Fibroblast of the aortic adventitia (primary cell): ENCODE measurements at places on chromosomes 6 and 20. TPM values are rescaled to one million over a fixed set of nuclear protein-coding genes. Genes with fewer than 3 reads are reported as not detected.

- no peak for DNase-seq
Observed at GRCh38 chr6:37936906-37937305, 117.4 kb downstream of the ZFAND3 start.

DNA sequence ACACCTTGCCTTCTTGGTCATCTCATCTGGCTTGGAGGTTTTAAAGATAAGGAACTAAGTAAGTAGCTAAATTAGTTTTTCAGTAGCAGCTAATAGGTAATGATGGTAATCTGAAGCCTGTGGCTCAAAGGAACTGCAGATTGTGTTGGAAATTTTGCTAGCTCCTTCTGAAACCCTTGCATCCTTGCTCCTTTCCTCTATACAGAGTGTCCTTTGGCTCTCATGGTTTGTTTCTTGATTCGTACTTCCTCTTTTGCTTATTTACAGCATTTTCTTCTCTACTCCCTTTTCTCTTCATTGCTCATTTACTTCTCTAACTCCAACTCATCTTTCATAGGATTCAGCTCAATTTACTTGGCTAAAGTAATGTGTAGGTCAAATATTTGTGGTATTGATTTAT lies 19.0 kb downstream of the LRRC1 start:
- DNase-seq = no peak

- DNase-seq = no peak
Observed at GRCh38 chr6:6826095-6826901, 237.8 kb downstream of the LY86 start.

GRCh38 chr20:35007891-35008290 lies 52.2 kb downstream of the MYH7B start:
- DNase-seq = no peak

DNA sequence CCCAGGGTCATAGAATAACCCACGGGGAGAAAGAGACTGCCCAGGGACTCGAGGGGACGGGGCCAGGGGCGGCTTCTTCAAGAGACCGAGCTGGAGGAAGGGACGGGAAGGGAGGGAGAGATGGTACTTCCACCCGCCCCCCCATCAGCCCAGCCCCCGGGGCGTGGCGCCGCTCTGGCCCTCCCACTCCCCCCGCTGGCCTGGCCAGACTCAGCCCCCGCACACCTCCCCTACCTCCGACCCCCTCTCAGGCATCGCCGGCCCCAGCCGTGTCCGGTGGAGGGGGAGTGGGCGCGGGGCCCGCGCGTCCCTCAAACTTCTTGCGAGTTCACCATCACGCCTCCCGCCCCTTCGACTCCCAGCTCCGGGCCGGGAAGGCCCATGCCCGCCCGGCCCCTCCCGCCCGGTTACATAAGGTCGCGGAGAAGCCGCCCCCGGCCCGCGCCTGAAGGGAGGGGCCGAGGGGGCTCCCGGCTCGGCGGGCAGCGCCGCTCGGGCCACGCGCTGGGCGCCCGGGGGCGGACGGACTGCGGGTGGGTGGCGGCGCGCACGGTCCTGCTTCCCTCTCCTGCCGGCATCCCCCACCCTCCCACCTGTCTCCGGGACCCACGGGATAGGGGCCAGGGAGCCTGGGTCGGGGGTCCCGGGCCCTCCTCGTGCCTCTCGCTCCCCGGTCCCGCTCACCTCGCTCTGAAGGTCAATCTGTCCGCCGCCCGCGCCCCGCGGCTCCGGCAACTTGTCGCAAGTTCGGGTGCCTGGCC lies 562 bp downstream of the TFEB start:
- peak; percentile 65 for DNase-seq

DNA sequence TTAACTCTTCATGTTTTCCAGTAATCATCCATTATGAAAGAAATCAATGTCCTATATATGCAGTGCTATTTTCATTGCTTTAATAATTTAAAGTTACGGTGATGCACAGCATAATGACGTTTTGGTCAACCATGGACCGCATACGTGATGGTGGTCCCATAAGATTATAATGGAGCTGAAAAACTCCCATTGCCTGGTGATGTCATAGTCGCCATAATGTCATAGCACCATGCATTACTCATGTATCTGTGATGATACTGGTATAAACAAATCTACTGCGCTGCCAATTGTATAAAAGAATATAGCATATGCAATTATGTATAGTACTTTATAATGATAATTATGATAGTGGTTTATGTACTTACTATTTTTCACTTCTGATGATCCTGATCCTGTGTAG lies 42.3 kb upstream of the ALDH8A1 start:
- no peak for DNase-seq

DNA sequence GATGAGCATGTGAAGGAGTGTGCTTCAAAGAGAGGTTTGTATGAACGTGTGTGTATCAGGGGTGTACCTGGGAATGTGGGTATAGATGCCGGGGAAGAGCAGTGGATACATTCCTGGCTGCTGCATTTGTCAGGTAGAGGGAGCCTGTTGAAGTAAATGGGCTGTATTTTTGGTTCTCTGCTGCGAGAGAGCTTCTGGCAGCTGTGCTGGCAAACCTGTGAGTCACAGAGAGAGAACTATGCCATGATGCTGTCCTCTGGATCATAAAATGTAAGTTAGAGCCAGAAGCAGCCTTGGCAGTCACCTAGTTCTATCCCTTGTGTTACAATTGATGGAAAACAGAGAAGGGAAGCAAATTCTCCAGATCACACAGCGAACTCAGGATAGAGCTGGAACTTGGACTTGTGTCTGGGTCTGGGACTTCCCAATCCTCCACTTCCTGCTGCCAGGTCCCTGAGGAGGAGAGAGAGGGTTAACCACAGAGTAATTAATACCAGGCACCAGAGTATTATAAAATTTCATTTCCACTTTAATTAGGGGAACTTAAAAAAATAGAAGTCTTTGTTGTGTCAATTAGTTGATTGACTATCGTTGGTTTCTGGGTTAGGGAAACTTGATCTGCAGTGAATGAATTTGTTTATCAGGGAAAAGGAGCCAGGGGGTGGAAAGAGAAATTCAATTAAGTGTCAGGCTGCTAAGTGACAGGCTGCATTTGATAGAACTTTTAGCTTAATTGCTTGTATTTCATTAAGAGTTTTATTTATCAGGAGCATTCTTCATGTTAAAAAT lies 41.1 kb upstream of the GTSF1L start:
- peak; percentile 76 for DNase-seq

DNA sequence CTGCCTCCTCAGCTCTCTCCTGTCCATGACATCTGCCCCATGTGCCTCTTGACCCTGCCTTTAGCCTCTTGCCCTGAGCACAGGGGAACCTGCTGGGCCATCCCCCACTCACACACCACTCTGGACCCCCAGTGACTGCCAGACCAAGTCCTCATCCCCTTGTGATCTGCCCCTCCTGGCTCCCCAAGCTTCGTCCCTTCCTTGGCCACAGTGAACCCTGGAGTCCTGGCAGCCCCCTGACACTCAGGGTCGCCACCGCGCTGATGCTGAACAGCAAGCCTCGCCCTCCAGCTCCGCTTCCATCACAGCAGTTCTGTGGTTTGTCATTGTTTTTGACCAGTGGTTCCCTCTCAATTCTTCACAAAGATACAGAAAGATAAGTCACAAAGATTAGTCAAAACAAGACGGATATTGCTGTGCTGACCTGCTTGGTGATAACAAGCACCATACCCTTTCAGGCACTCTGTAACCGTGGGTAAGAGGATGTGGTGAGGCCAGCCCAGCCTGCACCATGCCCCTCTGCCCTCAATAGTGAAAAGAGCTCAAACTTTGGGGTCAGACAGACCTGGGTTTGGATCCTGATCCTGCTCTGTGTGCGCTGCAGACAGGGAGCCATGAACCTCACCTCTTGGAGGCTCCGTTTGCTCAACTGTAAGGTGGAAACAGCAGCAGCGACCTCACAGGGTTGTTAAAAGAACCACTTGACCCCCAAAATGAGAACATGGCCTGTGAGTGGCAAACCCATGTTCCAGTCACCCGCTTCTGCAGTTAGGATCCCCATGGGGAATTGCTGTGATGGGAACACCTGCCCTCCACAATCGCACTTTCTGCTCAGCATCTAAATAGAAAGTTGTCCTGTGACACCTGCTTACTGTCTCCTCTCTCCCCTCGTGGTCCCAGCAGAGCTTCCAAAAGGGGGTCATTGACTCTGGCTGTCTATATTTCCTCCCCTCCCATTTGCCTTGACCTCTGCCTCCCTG lies 114.5 kb downstream of the TOX2 start:
- no peak for DNase-seq

DNA sequence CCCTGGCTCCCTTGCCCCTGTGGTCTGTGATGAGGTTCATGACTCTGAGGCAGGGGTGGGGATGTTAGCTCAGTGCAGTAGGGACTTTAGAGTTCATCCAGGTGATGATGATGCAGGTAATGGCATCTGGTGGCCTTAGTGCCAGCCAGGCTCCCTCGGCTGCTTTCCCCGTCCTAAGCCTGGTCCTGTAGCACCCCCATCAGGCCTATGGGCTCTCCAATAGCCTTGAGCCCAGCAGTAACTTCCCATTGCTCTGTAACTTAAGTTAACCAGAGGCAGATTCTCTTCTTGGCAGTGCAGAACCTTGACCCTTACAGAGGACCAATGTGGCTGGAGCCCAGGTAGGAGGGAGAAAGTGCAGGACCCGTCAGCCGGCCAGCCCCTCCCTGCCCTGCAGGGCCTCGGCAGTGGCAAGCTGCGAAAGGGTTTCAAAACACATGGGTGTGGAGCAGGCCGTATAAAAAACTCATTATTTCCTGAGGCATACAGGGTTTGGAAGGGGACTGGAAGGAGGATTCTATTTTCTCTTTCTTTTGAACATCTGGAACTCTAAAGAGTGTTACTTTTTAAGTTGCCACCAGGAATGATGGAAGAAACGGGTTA lies 406.9 kb downstream of the CDH26 start:
- no peak for DNase-seq

DNA sequence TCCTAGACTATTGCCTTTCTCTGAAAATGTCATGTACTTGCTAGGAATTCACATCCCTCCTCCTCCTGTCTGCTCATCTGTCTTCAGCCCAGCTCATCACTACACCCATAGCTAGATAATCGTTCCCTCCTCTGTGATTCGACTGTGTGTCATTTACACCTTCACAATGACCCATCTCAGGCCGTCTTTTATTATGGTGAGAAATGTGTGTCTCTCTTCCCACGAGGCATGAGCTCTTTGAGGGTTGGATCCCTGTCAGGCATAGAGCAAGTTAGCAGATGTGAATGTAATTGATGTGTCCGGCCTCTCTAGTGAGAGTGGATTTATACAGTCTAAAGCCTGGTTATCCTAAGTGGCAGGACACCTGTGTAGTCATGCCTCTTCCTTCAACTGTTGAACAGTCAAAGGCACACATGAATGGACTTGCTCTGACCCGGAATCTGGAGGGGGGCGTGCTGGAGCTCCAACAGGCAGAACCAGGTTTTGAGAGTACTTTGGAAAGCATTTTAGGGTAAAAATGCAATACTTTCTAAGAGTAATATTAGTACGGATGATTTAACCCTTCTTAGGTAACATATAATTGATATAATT lies 182.1 kb downstream of the UTRN start:
- no peak for DNase-seq

DNA sequence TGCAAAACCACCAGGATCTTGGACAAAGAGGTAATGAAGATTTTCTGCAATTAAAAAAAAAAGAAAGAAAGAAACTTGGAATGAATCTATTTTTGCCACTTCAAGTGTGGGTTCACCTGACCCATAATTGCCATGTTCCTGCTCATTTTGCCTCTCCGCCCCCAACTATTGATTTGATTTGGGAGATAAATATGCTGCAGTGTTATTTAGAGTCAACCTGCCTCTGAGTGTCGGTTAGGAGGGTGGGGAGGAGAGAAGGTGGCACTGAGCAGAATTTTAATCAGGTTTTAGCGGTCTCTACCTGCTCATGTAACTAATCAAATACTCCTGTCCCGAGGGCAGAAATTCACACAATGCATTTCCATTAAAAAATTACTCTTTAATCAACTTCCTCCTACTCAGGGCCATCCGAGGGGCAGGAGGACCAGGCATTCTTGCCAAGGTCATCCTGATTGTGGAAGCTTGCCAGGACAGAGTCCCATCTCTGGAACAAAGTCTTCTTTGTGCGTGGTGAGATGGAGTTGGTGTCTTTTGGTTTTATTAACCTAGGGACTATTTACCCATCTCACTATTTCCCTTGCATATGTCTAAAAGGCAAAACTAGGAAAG lies 300.1 kb downstream of the CDH26 start:
- DNase-seq = no peak

- no peak for DNase-seq
Observed at GRCh38 chr20:51725584-51726176, 42.5 kb downstream of the ATP9A start.

DNA sequence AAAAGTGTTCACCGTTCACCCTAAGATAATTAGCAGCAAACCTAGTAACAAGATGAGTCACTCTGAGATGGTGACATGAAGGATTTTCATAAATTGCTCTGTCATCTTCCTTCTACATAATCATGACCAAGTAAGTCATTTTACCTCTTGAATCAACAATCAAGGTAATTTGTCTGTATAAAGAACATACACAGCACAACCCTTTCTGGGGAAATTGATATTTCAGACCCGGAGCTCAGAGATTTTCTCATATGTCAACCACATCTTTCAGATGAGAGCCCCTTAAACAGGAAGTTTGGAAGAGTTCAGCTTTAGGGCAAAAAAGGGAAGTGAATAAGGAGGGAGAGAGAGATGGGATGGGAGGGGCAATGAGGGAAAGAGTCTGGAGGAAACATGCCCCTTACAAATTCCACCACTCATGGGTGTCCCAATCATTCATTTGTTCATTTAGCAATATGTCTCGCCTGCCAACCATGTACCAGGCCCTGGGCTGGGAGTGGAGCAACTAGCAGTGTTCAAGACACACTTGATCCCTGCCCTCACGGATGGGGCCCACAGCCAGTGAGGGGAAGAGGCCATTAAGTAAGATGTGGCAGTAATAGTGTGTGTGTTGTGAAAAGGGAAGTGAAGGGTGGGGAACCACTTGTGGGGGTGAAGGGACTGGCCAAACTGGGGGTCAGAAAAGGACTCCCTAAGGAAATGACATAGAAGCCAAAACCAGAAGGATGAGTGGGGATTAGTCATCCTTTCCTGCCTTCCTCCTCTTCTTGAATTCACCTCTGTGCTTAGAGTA lies 190.9 kb downstream of the MAFB start:
- DNase-seq = no peak

DNA sequence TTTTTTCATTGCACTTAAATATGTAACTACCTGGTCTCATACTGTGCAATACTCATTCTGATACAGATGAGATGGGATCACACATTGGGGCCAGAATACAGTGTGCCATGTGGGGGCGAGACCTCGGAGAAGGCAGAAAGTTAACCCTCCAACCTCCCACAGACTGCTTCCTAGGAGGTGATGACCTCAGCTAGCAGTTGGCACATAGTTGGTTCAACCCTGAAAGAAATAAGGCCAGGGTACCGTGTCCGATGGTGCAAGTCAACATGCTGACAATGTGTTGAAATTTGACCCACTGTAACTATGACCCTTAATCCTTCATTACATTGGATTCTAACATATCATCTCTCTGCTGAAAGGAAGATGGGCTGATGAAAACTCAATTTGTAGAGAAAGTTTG lies 61.9 kb downstream of the GJA10 start:
- DNase-seq = no peak

GRCh38 chr6:51926125-51926524 lies 161.3 kb downstream of the PKHD1 start:
- no peak for DNase-seq

TFAP2A gene
- total RNA-seq = 1.4 TPM in 1 of 2 replicates, not detected in the other

BMP2 gene
- total RNA-seq = 10.6 and 12.3 TPM in 2 replicates

DPPA5 gene
- not detected in 2 replicates for total RNA-seq

CDC5L gene
- 27.2 and 29.0 TPM in 2 replicates for total RNA-seq

LTB gene
- not detected in 2 replicates for total RNA-seq

BEND6 gene
- total RNA-seq = 15.3 and 34.8 TPM in 2 replicates

TRIM40 gene
- total RNA-seq = not detected in 2 replicates

RBPJL gene
- not detected in 2 replicates for total RNA-seq

THEMIS gene
- total RNA-seq = under 0.01 TPM in 1 of 2 replicates, not detected in the other

RPS6KA2 gene
- 32.5 and 89.7 TPM in 2 replicates for total RNA-seq
